Stimulated activated CD4-positive, alpha-beta T cell treated with anti-CD3 and anti-CD28 coated beads, Interleukin-4, amount 100 ng/mL, for 48 hours (primary cell): ENCODE measurements at places on chromosomes 4 and X.
A peak's percentile ranks its signal among the peaks of the same experiment; 100 is the strongest.

DNA sequence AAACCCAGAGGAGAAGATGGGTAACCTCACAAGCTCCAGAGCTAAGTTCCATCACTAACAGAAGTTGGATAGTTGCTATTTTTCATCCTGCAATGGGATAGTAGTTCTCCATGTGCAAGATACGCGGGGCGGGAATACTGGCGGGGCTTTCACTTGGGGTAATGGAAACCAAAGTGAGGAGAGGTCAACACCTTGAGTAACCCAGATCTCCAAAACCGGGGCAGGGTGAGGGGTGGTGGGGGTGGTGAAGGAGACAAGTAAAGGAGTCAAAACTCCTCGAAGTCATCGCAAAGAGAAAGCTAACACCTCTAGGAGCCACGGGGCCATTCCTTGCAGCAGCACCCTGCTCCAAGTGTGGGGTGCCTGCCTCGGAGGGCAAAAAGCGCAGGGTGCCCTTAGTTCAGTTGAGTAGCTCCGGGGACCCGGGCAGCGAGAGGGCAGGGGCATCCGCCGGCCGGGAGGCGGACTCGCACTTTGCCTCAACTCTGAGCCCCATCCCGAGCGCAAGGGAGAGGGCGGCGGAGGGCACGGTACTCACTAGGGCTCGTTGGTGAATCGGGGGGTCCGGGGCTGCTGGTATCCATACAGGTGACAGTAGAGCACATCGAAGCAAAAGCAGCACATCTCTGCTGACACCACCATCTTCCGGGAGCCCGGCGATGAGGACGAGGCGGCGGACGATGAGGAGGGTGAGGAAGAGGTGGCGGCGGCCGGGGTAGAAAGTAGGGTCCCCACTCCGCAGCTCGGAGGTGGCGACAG is 645 bp downstream of the AMMECR1 start:
- DNase-seq = peak; percentile 17

DNA sequence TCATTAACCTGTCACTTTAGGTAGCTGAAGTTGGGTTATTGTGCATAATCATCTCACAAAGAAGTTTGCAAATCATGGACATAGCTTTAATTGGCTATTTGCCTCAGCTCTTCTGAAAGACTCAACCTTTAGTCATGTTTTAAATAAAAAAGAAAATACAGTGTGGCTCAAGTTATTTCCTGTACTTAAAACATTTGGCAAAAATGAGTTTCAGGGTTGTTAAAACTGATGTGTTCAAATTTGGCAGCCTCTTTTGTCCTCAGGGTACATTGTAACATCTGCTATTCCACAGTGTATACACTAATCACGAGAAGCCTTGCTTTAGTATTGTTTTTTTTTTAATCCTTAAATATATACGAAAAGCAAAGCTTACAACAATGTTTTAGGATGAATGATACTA is 31.5 kb upstream of the HPGD start:
- no peak for DNase-seq

DNA sequence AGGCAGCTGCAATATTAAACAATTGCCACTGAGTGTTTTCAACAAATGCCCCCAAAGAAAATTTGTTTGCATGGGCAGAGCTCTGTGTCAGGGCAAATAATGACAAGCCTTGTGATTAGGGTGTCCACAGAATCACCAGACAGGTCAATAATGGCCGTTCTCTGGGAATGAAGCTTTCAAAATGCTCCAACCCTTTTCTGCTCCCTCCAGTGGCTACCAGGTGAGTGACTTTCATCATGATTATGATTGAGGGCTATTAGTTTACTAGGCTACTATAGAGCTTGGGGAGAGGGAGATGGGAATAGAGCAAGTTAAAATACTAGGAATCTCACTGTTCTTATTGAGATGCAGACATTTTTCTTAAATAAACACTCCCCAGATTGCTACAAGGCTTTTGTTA is 23.5 kb downstream of the IRS4 start:
- DNase-seq = no peak

GRCh38 chrX:140317462-140317861 is 187.4 kb downstream of the SOX3 start:
- DNase-seq = no peak

DNA sequence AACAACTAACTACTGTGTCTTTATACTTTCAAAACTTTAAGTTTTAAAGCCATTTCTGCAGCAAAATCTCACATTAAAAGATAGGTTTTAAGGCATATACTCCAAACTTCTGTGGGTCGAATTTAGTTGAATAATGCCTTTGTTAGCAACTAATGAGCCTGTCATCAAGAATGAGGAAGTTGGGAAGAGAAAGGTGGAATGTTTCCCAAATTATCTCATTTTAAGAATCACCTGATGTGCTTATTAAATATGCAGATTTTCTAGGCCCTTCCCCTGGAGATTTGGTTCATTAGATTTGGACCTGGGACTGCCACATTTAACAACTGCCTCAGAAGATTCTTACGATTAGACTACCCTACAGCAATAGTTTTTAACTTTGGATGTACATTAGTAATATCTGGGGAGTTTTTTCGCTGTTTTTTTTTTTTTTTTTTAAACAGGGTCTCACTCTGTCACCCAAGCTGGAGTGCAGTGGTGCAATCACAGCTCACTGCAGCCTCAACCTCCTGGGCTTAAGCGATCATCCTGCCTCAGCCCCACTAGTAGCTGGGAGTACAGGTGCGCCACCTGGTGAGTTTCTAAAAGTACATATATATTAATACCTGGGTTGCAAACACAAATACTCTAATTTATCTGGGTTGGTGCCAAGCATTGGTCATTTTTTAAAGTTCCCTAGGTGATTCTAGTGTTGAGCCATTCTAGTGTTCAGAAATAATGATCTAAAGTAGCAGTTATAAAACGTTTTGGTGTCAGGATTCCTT is 16.1 kb upstream of the TASL start:
- DNase-seq = no peak

GRCh38 chr4:140426610-140427105 is 790 bp downstream of the CLGN start:
- no peak for DNase-seq

DNA sequence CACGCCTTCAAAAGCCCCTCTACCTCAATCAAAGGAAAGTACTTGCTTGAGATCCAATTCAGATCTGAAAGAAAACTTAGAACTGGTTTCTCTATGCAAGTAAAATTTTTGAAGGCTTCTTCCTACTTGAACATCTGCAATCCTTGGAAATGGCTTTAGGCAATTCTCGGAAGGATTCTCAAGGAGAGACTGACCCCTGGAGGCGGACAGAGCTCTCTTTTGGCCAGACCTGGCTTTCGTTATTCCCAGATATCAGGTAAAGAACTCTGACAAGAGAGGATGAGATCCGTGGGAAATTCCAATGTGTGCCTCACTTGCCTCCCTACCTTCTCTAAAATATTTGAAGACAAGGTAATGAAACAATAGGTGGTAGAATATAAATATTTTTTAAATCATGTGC is 670.3 kb upstream of the FAM241A start:
- no peak for DNase-seq

DNA sequence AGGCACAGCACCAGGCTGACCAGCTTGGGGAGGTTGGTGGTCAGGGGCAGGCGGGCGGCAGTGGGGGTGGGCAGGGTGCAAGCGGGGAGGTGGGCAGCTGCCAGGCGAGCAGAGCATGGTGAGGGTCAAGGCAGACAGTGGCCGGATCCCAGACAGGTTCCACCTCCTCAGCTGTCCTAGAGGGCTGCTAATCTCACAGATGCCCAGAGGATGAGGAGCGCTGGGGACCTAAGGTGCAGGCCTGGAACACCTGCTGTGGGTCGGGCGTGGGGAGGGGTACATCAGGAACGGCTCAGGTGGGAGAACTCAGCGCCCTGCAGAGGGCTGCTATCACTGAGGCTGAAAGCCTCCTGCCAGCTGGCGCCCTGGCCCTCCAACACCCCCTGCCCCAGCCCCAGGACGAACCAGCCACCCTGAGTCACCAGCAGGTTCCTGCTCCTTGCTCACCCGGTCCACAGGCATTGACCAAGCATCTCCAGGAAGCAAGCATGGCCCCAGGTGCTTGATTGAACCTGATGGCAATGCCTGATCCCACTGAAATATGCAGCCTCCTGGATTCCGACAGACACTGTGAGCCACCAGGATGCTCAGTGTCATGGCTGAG is 28.4 kb upstream of the C4orf50 start:
- no peak for DNase-seq

- no peak for DNase-seq
These were observed 93.6 kb downstream of the RBM47 start for GRCh38 chr4:40536032-40536431.

DNA sequence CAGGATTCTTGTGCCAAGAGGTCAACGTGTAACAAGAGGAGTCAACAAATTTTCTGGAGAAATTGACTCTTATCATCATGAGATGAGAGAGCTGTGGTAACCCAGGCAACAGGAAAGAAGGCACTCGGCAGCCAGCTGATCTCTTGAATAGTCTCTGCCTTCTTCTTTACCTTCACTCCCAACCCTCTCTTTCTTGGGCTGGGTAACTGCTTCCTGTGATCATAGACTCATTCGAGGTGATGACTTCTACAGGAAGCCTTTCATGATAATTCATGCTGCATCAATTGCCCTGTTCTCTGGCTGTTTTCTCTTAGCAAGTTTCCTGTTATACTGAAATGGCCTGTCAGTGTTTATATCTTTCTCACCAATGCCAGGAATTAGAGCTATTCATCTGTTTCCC is 70.8 kb upstream of the FSTL5 start:
- no peak for DNase-seq

DNA sequence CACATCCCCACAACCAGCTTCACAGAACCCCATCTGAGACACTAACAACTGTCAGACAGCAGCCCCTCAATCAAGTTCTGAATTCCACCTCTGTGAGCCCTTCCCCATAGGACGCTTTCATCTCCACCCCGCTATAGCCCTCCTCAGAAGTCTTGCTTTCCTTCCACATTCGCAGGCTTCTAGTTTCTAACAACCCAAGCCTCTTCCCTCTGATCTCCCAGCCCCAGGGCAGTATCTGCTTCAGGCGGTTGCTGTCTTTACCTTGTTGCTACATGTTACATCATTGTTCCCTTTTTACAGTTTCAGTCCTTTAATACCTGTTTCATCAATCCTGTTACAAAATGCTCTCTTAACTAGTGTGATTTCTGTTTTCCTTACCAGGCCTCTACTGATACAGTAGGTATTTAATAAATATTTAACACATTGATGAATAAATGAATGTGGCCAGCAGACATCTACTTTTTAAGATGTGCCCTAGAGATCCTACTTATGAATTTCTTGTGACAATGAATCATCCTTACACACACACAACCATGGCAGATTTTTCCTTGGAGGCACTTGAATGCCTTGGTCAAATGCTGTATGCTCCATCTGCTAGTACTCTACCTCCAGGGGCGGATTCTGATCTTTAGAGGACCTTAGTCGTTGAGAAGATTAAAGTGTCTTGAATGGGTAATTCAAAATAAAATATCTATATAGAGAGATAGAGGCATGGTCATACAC is 164.7 kb upstream of the SLIT2 start:
- no peak for DNase-seq

- DNase-seq = peak; percentile 40
These were observed 12.2 kb downstream of the SMPX start for GRCh38 chrX:21745756-21746155.

- no peak for DNase-seq
These were observed 164.0 kb upstream of the RASGEF1B start for GRCh38 chr4:81635739-81636138.

GRCh38 chr4:184019667-184020623 is 114.8 kb downstream of the STOX2 start:
- DNase-seq = no peak

DNA sequence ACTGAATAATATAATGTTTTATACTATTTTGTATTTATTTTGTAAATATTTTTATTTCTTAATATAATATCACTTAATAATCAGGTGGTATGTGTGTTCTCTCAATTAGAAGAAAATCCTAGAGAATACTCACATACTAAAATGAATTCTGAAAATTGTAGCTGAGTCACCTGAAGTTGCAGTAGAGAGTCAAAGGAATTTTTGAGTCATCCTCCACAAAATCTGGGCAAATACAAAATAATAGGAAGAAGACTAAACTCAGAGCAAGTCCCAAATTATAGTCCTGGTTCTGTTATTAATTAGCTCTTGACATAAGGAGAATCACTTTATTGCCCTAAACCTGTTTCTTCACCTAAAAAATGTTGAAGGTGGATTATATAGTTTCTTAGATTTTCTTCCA is 57.8 kb downstream of the SPATA4 start:
- no peak for DNase-seq

DNA sequence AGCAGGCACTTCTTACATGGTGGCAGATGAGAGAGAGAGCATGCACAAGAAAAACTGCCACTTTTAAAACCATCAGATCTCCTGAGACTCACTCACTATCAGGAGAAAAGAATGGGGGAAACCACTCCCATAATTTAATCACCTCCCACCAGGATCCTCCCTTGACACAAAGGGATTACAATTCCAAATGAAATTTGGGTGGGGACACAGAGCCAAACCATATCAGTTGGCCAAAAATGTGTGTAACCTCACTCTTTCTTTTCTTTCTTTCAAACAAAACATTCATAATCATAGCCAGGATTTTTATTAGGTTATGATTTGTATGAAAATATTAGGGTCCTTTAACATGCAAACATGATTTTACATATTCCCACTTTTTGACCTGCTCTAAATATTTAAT is 222.1 kb downstream of the PCDH18 start:
- DNase-seq = no peak

DNA sequence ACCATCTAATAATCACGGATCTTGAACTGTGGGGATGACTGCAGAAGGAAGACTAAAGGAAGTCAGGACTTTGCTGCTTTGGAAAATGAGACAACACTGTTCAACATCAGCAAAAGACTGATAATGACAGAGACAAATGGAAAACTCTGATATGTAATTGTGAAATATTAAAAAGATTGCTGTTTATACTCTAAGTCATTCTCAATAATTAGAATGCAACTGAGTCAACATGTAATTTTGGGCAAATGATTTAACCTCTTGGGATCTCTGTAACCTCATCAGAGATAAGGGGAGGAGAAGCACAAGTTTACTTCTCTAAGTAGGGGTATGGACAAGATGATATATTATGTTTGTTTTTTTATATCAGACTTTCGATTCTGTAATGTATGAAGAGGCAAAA is 121.9 kb downstream of the GASK1B start:
- DNase-seq = no peak

GRCh38 chrX:20309806-20310205 is 43.1 kb upstream of the RPS6KA3 start:
- no peak for DNase-seq

- no peak for DNase-seq
These were observed 21.8 kb downstream of the NR3C2 start for GRCh38 chr4:148420397-148420796.

DNA sequence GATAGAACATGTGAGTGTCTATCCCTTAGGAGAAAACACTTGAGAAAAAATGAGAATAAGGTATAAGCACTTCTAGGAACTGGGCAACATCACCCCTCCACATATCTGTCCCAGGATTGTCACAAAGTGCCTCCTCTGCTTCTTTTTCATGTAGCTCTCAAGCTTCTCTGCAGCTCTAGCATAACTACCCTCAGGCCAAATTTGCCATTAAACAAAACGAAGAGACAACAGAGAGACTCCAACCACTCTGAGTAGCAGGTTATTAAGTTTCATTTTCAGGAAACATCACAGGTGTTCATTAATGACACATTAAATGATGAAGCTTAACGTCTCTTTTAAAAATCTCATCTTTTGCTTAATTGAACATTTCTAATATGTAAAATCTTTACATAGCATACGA is 580.0 kb downstream of the GALNTL6 start:
- DNase-seq = no peak

- DNase-seq = no peak
These were observed 28.9 kb upstream of the WDFY3 start for GRCh38 chr4:84995386-84995785.
